ENCODE measurements at places on chromosomes 13 and 19.

DNA sequence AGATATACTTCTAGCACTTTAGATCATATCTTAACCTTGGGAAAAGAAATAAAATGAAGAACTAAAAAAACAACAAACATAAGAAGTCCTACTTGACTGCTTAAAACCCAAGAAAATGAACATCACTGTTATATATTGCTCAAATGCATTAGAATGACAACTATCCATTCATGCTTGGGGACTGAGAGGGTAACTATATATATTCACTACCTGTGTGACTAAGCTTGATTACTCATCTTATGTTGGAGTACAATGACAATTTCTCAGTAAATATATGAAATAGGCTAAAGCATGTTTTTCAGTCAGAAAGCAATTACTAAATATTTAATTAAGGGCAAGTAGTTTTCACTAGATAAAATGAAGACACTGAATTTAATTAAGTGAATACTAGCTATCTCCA, 40.1 kb downstream of the ZC3H13 start:
- peak; percentile 3 for DNase-seq

- DNase-seq = no peak
Measured at GRCh38 chr13:99971576-99972189, at the start of gene ZIC5. ZIC5 (minus strand) TSS chr13:99971767; CDS start chr13:99971603, 164 bp downstream.

GRCh38 chr13:90118467-90119071, 1228.9 kb upstream of the MIR17HG start:
- no peak for DNase-seq

GRCh38 chr13:83449668-83450395, 432.4 kb downstream of the SLITRK1 start:
- DNase-seq = no peak

GRCh38 chr13:42760951-42761350, 20.4 kb upstream of the FAM216B start:
- no peak for DNase-seq
